Tibial artery (tissue), 4 donors: ENCODE measurements at places on chromosomes 7 and 10.

- no peak for DNase-seq
Observed at GRCh38 chr10:84344526-84344925, 16.1 kb downstream of the CCSER2 start.

DNA sequence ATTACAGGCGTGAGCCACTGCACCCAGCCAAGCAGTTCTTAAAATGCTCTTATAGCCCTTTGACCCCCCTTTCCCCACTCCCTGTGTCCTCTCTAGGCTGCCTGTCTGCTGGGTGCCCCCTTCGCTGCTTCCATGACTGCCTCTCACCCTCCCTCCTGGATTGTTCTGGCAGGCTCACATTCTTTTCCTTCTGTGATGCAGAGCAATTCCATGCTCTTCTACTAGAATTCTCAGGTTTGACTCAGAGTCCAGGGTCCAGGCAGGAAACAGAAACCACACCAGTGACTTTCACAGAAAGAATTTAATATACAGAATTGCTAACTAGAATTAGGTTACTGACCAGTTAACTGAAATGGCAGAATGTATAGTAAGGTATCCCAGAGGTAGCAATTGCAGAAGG, 244.8 kb downstream of the BAMBI start:
- no peak for DNase-seq

GRCh38 chr10:75099952-75100763, 11.3 kb upstream of the SAMD8 start:
- DNase-seq = peak; percentile 66

DNA sequence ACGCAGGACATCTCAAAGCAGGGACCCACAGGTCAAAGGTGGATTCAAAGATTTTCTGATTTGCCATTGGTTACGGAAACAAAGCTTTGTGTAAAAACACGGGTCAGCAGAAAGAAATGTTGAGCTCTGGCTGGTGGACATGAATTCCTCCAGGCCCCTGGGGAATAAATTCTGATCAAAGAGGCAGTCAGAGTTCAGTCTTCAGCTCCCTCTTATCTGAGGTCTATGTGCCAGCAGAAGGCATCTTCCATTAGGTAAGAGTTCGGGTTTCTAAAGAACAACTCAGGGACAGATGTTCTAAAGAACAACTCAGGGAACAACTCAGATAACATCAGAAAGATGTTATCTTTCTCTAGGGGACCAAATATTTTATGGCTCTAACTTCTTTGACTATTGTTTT, 64.9 kb upstream of the PALS2 start:
- DNase-seq = no peak

GRCh38 chr10:8778713-8779112, 724.2 kb downstream of the GATA3 start:
- DNase-seq = no peak

- peak; percentile 51 for DNase-seq
Observed at GRCh38 chr7:66503036-66503370, 125.7 kb upstream of the KCTD7 start.

- no peak for DNase-seq
Observed at GRCh38 chr10:52597189-52597863, 175.3 kb downstream of the MBL2 start.

DNA sequence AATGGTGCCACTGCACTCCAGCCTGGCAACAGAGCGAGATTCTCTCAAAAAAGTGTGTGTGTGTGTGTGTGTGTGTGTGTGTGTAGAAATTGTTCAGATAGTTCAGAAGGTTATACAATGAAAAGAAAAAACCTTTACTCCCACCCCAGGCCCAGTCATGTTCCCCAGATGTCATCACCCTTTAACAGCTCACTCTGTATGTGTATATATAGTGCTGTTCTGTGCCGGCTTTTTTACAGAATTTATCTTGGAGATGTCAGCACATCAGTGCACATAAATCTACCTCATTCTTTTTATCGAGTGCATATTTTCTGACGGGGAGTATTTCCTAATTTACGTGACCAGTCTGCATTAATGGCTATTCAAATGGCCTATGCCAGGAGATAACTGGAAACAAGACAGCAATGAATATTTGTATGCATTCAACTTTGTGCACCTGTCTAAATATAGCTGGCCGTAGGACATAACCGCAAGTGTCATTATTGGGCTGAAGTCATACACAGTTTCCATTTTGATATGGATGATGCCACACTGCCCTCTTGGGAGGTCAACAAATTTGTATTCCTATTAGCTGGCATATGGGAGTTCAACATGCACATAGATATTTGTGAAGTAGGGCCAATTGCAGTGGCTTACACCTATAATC, 11.7 kb downstream of the NIPSNAP2 start:
- DNase-seq = no peak

DNA sequence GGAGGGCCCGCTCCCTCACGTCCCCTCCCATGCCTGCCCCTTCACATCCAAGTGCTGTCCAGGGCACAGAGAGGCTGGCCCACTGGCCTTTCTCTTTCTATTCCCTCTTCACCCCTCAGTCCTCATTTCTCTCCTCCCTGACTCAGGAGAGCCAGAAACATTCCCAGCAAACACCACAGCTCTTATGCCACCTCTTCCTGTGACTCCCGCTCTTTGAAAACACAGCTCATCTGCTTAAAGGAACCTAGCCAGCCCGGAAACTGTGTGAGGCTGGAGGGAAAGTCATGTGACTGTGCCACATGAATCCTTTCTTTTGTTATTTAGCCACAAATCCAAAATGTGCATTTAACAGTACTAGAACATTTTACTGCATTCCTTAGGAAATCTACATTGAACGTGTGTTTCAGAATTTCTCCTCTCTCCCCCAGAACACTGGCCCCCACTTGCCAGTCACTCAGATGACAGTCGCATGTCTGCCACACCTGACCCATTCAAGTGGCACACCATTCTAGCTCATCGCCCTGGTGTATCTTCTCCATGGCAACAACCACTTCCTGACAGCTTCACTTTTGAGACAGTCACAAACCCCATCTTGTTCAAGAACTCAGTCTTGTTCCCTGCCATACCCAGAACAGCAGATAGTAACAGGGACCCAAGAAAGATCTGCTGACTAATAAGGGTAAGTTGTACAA, 42.8 kb downstream of the GRB10 start:
- no peak for DNase-seq

- DNase-seq = no peak
Observed at GRCh38 chr10:130954326-130954905, 357.1 kb downstream of the TCERG1L start.

DNA sequence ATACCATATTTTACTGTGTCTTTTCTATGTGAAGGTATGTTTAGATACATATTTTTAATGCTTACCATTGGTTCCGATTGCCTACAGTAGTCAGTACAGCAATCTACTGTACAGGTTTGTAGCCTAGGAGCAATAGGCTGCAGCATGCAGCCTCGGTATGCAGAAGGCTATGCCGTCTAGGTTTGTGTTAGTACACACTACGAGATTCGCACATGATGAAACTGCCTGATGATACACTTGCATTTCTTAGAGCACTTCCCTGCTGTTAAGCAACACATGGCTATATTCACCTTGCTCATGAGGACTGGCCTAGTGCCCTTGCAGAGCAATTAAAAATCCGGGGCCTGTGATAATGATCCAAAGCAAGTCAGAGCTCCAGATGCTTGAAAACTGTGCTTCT, 62.4 kb downstream of the MKX start:
- no peak for DNase-seq

DNA sequence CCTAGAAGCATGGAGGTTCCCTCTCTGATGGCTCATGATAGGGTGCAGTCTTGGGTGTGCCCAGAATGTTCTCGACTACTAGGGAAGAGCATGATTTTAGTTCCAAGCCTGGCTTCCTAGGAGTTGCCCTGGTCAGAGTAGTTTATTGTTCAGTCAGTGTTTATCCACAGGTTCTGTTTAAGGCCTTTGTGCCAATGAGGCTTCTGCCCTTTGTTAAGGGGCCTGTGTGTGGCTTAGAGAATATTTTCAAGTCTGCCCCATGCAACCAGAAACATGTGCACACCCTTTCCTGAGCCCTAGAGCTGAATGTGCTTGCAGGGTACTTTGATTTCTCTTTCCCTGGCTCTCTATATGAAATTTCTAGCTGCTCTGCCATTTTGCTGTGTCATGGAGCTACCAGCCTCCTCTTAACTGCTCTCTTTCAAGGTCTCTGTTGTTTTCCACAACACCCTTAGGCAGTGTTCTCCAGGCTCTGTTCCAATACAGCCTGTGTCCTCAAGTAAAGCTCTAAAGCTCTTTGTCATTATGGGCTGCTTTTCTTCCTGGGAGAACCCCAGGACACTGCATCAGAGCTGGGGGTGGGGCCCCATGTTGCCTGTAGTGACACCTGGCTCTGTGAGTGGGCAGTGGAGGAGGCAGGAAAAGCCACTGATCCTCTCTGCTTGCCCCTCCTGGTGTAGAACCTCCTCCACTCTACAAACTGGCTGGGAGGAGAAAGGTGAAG, 34.1 kb upstream of the TSPAN33 start:
- no peak for DNase-seq

GRCh38 chr10:62894156-62894555, 78.0 kb upstream of the EGR2 start:
- no peak for DNase-seq

DNA sequence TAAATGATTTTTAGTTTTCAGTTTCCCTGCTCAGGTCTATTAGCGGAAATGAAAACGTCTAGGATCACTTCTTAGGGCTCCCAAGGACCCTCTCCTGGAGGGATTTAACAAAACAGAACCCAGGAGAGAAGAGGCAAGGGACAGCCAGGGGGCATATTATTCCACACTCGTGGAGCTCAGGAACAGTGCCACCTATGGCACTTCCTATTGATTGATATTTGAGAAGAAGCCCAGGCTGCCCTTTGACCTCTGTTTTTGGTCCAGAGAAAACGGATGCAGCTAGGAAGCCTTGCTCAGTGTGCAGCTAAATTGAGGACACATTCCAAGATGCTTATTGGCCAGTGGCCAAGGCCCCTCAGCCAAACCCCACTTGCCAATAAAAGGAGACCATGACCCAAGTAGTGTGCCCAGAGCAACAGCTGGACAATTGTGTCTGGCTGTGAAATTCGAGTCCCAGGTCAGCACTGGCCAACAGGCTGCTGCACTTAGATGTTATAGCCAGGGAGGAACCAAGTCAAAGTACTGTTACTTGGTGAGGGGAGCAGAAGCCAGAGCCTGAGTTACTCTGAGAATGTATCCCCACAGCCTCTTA, 24.0 kb upstream of the GPNMB start:
- DNase-seq = no peak

- no peak for DNase-seq
Observed at GRCh38 chr10:21396889-21397288, 128.6 kb downstream of the SKIDA1 start.

GRCh38 chr10:78146200-78146599, 112.5 kb downstream of the RPS24 start:
- DNase-seq = no peak

DNA sequence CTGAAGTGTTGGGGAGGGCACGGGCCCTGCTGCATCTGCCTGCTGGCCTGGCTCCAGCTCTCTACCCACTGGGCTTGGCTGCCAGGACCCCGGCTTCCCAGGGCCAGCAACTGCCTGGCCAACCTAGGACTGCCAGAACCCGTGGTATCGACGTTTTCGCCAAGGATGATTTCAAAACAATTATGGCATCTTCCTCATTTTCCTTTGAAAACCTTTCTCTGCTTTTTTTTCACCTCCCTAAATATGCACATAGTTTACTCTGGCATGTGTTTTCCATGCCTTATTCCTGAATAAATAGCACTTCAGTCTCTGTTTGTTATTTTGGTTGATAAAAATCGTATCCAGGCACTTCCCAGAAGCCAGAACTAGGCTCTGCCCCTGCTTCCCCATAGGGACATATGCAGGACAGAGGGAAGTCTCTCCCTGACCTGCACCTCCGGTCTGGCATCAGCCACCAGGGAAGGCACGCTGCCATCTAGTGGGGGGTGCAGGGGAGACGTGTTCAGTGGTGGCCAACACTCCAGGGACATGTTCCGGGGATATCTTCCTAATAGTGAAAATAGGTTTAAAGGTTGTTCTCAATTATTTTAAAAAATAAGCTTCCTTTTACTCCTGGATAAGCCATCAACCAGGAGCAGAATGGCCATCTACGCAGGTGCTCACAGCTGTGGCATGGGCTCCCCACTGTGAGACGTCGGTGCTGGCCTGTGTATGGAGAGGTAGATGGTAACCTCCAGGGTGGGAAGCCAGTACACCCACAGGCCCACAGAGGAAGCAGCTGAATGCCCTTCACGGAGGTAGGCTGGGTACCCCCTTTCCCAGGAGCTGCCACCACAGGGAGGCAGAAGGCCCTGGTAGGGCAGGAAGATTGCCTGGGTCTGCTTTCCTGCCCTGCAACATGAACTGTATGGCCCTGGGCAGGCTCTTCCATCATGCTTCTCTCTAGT, 30.7 kb upstream of the ANTXRL start:
- DNase-seq = peak; percentile 81

DNA sequence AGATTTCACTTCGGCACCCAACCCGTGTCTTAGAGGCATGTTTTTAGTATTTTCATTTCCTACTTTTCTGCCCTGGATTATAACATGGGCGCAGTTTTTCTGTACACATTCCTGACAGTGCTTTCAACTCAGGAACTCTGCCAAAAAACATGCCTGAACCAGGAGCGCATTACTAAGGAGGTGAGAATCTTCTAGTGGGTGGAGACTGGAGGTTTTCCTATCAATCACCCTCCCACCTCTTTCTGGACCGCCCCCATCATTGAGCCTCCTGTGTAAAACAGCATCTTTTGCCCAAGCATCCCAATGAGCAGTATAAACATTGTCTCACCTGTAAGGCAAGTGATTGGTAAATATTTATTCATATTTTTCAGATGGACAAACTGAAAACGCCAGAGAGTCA, 53.2 kb downstream of the STK17A start:
- no peak for DNase-seq

DNA sequence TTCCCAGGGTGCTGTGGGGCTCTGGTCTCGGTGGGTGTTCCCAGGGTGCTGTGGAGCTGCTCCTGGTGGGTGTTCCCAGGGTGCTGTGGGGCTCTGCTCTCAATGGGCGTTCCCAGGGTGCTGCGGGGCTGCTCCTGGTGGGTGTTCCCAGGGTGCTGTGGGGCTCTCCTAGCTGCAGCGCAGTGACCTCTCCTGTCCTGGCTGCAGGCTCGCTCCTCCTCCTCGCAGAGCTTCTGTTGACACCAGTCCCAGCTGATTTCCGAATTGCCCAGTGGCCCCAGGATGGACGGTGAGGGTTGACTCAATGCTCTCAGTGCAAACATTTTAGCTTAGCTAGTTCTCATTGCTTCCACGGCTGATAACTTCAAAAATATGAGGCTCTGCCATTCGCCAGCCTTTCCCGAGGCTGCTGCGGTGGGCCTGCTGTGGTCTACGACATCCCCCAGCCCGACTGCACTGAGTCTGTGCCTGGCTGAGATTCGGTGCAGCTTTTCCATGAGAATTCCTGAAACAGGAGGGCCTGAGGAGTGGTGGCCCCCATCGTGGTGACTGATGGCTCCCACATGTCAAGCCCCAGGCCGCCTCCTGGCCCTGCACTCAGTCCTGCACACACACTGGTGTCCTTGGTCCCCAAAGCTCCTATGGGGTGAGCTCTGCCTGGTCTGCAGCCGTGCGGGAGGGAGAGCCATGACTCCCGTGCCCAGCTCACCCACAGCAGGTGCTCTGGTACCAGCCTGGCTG, 58.3 kb upstream of the NKX6-2 start:
- DNase-seq = peak; percentile 55

DNA sequence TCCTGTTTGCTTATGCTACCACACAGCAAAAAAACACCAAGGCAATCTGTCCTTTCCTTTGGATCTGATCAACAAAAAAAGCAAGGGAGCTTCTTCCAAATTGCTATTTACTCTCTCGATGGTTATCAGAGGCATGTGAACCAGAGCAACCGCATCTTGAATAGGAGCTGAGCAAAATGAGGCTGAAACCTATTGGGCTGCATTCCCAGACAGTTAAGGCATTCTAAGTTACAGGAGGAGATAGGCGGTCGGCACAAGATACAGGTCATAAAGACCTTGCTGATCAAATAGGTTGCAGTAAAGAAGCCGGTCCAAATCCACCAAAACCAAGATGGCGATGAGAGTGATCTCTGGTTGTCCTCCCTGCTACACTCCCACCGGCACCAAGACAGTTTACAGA, 76.8 kb upstream of the FRMD4A start:
- no peak for DNase-seq
